ENCODE measurements at places on chromosomes 5 and 9.

GRCh38 chr5:93886098-93886806 lies 144.9 kb upstream of the POU5F2 start:
- no peak for DNase-seq

- DNase-seq = no peak
These were observed 249.2 kb upstream of the KLF4 start for GRCh38 chr9:107738789-107739188.

- DNase-seq = peak; percentile 42
These were observed 350.7 kb upstream of the TLE4 start for GRCh38 chr9:79221084-79221483.

DNA sequence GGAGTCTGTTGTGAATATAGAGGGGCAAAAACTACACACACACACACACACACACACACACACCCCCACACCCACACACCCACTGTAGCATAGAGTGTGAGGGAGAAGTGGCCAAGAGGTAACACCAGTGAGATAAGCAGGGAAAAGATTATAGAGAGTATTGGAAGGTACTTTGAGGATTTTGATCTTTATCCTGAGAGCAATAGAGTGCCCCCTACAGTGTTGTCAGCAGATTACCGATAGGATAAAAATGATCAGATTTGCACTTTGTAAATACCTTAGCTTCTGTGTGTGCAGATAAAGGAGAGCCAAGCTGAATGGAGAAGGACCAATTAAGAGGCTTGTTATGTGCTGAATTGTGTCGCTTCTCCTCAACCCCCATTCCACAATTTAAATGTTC lies 32.3 kb downstream of the ERCC6L2 start:
- DNase-seq = no peak

GRCh38 chr5:175447571-175447970 lies 3.6 kb upstream of the DRD1 start:
- DNase-seq = no peak

DNA sequence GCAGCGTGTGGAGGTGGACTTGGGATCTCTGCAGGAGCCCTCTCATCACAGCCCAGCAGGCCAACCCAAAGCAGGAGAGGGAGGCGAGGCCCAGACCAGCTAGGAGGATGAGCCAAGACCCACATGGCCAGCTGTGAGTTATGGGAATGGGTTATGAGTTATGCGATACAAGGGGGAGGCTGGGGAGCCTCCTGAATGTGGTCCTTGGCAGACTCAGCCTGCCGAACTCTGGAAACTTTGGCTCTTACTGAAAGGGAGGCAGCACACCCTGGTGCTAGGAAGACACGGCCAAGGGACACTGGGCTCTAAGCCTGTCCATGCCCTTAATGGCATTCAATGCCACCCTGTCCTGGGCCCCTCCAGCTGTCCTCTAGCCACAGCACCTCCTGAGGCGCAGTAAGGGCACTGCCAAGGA lies 7.7 kb upstream of the VAV2 start:
- DNase-seq = no peak

DNA sequence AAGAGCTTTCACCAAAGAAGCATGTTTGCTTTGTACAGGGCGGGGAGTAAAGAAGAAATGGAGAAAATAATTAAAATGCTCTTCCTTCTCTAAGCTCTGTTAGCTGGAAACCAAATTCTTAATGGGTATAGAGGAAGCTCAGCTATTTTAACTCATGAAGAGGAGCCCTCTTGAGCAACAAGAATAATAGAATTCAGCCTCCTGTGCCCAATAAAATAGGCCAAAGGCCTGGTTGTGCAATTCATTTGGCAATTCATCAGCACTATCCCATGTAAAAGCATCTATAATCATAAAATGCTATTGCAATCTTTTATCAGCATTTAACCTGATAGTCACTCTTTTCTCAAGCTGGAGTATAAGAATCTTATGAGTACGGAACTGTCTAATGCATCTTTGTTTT lies 133.6 kb upstream of the CDH6 start:
- DNase-seq = no peak

DNA sequence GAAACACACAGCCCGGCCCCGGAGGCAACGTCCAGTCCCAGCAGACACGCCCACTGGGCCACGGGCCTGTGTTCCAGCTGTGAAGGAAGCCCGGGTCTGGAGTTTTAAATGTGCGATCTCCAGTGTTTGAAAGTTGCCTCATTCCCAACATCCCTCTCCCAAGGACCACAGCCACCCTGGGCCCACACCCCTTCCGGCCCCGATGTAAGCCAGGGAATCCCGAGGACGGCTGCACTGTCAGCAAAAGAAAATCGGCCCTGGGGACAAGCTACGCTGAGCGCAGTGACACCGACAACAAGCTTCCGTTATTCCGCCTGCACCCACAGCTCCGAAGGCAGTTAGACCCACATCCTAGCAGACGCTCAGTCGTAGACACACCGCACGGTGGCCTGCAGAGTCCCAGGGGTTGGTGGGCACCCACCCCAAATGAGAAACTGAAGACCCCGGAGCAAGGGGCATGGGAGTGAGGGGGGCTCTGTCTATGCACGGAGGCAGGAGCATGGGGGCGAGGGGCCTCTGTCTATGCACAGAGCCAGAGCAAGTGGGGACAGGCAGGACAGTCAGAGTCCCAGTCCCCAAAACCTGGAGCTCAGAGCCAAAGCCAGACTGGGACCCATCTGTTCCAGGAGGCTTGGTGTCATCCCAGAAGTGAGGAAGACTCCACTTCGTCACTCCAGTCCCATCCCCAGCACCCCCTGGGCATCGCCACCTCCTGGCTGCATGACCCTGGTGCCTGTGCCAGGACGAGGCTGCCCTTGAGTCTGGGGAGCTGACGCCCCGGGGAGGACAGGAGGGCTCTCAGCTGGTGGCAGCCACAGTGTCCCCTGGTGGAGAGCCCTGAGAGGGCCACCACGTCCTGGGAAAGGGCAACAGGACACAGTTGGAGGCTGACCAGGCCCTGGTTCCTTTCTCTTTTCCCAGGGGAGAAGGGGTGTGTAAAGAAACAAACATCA lies 23.4 kb downstream of the GLT6D1 start:
- no peak for DNase-seq

DNA sequence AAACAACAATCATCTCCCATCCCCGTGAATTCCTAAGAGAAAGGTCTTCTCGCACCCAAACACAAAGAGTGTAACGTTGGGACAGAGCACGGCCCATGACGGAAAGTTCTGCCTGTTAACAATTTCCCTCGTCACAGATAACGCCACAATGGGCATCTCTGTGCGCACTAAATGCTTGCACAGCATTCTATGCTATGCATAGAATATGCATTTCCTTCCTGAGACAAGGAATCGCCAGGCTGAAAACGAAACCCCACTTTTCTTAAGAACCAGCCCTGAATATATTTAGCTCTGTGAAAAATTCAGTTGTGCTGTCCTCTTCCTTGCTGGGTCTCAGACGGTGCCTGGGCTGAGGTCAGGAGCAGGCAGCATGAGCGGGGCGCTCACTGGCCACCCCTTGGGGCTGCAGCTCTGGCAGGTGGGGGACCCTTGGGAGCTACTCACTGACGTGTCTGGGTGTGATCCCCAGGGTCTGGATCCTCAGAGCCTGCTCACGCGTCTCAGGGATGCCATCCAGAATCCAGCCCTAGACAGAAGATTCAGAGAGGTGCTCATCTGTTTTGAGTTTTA lies 49.8 kb downstream of the AK8 start:
- no peak for DNase-seq

GRCh38 chr9:19623941-19624340 lies 164.9 kb downstream of the SLC24A2 start:
- DNase-seq = no peak

- DNase-seq = no peak
These were observed 366.2 kb upstream of the GRAMD2B start for GRCh38 chr5:126056851-126057622.

DNA sequence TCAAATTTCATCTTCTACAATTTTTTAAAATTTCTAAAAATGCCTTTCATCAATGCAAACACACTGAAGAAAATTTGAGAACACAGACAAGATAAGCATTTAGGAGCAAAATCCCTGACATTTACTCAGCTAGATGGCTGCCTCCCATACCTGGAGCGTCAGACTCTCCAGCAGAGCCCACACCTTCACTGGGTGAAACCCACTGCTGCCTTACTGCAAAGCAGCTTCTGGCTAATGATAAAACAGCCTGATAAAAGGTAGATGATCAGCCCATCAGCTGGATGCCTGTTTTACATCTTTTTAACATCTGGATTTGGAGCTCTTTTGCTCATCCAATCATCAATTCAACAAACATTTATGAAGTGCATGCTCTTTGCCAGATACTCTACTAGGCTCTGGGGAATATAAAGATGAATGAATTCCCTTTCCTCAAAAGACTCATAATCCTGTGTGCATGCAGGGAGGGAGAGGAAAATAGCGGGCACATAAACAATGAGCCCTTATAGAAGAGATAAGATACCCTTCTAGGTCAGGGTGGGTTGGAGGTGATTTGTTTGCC lies 271.2 kb downstream of the SAXO1 start:
- no peak for DNase-seq

DNA sequence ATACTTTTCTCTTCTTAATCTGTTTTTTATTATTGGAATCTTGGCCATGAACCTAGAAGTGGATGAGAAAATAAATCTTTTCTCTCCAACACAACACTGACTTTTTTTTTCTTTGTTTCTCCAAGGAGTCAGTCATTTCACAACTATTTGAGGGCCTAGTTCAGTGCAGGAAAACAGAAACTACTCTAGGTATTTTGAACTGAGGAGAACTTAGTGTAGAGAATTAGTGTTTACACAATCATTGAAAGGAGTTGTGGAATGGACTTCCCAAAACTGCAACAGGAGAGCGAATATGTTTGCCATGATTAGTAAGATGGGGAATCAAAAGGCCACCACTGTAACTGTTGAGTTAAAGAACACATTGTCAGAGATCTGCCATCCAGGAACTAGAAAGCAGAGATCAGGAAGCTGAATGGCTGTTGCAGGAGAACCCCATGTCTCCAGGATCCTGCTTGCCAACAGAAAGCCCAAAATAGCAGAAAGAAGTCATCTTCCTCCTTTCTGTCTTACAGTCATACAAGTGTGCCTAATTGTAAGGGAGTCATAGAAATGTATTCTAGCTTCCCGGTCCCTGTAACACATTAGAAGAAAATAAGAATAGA lies 20.3 kb upstream of the PCDH1 start:
- DNase-seq = no peak

GRCh38 chr5:178394074-178394473 lies 161.5 kb upstream of the PHYKPL start:
- no peak for DNase-seq

DNA sequence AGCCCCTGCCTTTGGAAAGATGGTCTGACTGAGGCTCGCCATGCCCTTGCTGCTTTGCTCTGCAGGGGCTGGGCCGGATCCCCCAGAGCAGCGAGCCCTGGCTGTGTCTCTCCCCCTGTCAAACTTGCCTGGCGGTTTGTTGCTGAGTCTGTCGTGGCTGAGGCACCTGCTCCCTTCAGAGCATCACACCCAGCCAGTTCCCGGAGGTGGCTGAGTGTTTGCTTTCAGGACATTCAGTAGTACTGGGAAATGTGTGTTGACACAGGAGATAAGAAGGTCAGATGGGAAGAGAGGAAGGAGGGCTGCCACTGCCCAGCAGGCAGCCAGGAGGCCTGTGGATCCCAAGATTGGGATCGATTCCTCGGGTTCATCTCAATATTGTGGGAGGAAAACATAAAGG lies 62.9 kb downstream of the GADD45G start:
- no peak for DNase-seq
